Cerebellar cortex (tissue), 1 donor: ENCODE measurements at places on chromosomes 5 and 9.

DNA sequence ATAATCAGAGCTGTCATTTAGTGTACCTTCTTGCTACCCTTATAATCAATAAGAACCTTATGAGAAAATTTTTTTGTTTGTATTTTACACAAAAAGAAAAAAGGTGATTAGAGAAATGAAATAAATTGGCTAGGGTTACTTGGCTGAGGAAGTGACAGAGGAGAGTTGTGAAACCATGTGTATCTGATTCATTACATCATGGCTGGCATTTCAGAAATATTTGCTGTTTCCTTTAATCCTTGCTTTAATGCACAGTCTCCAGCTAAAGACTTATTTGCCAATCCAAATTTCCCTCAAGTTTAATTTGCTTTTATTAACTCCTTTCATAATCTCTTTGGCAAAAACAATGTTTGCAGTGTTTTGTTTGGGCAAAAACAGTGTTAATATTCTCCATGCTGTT, 543.1 kb downstream of the KIF4B start:
- no peak for DNase-seq

- DNase-seq, result no peak
Observed at GRCh38 chr5:168813184-168813968, 234.2 kb upstream of the PANK3 start.

DNA sequence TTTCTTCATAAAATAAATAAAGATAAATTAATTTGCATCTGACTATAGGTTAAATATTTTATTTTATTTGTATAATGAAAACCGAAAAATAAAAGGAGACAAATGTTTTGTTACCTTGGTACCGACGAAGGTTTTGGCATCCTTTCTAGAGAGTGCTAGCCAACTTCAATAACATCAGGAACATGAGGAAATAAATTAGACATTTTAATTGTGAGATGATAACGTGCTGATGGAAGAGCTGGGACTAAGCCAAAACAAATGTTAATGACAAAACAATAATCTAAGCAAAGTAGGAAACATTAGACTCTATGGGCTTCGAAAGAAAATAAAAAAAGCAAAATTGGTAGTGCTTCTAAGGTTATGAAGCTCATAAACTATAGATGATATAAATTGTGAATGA, 201.0 kb downstream of the IRX2 start:
- DNase-seq, result no peak

DNA sequence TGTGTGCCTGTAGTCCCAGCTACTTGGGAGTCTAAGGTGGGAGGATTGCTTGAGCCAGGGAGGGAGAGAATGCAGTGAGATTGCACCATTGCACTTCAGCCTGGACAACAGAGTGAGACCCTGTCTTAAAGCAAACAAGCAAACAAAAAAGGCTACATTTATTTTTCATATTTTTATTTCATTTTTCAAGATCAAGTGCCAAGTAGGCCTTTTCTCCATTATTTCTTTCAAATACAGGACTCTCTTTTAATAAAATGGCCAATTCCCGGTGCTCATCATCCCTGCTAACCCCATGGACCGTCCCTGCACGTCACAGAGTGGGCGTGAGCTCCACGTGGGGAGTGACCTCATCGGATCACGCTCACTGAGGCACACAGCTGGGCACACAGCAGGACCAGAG, 9.3 kb upstream of the GBGT1 start:
- no peak for DNase-seq

DNA sequence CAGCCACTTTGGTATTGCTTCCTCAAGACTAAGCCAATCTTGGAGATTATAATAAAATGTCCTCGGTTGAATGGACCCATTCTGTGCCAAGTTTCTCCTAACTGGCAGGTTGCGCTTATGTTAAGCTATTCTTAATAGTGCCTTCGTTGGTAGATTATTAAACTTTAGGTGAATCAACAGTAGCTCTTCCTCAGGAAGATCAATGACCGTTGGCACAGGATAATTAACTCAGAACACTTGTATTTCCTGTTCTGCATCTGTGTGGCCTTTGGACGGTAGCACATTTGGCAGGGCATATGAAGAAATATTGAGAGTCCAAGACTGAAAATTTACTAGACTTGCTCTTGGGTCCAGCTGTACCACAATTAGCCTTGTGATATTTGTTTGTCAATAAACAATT, 402.9 kb downstream of the MLLT3 start:
- DNase-seq, result no peak

DNA sequence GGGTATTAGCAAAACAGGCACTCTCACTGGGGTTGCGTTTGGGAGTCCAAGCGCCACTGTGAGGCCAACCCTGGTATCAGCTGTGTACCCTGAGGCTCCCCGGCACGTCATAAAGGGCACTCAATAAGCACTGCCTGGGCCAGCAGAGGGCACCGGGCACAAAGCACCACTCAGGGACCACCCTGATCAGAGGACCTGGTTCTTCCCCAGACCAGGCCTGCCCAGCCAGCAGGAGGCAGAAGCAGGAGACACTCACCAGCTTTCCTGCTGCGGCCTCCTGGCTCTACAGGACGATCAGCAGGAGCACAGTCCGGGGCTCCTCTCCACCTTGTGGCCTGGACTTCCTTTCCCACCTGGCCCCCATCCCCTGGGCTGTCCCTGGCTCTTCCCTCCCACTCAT, 12.6 kb downstream of the MGAT1 start:
- no peak for DNase-seq

GRCh38 chr5:26791433-26791832, 247.0 kb downstream of the CDH9 start:
- DNase-seq, result no peak

- DNase-seq, result no peak
Observed at GRCh38 chr9:13470836-13471235, 191.3 kb upstream of the MPDZ start.

DNA sequence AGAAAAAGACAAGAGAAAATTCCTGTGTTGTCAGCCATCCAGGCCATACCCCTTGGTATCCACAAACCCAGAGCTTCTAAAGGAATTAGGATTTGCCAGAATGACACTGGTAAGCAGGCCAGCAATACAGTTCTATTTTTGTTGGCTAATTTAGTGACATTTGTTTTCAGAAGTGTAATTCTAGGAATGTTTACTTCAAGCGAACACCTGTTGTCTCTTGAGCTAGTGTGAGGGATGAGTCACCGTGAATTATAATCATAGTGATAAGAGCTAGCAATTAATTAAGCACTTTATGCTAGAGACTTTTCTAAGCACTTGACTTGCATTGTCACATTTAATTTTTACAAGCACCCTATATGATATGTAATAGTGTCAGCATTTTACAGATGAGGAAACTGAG, 99.2 kb downstream of the PRKACG start:
- DNase-seq, result no peak

DNA sequence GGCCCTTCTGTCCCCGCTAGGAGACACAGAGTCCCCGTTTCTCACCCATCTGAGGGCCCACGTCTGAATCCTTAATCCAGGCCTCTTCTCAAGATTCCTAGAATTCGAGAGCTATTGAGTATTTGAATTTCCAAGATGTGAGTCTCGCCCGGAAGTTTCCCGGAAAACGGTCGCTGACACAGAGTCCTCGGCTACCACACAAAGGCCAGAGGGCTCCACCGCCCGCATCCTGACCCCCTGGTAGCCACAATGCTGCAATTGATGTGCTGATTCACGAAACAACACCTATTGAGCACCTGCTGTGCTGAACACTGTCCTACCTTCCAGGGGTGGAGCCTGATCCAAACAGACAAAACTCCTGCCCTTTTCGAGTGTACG, 670 bp upstream of the FBP1 start:
- no peak for DNase-seq

GRCh38 chr5:14112998-14113652, 30.0 kb upstream of the TRIO start:
- no peak for DNase-seq

DNA sequence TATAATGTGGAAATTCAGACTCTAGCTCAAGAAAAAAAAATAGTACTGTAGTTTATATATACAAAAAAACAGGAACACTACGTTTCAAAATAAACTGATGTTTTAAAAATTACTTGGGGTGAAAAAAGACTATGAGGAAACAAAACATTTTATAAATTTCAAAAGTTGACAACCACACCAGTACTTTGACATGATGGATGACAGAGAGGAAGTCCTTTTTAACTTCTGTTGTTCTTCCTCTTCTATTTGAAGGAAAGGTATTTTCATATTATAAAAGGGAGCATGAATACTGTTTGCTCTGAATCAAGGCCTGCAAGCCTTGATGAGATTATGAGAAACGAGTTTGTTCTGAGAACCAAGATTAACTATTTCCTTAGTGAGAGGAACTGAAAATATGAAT, 456.9 kb downstream of the TAF11L14 start:
- DNase-seq, result no peak

GRCh38 chr5:137365126-137365865, 133.8 kb downstream of the SPOCK1 start:
- DNase-seq, result no peak

DNA sequence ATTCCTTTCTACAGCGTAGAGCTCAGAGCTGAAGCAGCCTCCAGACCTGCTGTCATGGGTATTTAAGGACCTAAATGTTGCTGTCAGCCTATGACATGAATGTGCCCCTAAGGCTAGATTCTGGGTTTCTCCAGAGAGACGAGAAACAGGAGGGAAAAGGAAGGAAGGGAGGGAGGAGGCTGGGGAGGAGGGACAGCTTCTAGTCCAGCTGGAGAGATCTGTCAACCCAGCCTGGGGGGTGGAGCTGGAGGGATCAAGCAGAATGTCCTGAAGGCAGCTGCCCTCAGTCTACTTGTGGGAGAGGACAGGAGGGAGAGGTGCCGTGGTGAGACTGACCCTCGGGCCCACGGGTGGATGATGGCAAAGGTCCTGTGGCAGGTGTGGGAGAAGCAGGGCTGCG, 1.1 kb upstream of the DBH start:
- no peak for DNase-seq

DNA sequence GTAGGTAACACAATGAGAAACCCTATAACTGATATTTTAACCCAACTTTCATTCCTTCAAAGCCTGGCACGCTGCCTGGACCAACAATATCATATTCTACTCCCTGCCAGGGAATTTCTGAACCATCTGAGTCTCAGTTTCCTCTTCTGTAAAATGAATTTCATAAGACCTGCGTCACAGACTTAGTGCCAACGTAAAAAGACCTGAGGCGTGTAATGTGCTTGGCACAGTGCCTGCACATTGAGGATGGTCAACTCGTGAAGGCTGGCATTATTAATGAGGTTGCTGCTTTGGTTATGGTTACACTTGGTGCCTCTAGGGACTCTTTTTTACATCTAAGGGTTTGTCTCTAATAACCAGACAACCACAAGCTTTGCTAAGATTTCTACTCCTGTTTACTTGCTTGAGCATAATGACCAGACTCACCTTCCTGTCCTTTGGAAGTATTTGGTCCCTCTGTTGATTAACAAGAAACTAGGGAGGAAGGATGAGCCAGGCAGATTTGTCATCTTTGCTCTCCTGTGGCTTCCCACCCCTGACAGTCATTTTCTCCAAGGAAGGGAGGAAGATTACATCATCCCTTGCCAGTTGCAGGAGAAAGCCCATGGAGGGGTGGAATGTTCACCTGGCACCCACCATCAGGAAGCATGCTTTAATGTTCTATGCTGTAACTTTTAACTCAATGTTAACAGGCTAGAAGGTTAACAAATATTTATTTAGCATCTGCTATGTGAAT, 79.0 kb downstream of the PAPPA start:
- DNase-seq, result no peak

DNA sequence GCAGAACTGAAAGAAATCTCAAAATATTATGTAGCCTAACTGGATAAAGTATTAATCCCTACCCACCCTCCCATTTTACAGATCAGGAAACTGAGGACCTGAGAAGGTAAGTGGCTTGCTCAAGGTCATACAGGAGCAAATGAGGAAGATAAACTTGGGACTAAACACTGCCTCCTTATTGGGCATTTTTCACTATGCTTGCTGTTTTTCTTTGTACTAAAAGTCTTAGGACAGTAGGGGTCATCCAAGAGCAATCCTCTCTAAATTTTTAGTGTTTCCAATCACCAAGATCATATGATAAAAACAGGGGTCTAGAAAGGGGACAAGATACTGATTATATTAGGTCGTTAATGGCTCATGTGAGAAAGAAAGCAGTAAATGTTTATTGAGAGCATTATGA, 80.8 kb downstream of the RORB start:
- DNase-seq, result no peak

GRCh38 chr5:105836268-105836667, 1834.5 kb downstream of the EFNA5 start:
- DNase-seq, result no peak

DNA sequence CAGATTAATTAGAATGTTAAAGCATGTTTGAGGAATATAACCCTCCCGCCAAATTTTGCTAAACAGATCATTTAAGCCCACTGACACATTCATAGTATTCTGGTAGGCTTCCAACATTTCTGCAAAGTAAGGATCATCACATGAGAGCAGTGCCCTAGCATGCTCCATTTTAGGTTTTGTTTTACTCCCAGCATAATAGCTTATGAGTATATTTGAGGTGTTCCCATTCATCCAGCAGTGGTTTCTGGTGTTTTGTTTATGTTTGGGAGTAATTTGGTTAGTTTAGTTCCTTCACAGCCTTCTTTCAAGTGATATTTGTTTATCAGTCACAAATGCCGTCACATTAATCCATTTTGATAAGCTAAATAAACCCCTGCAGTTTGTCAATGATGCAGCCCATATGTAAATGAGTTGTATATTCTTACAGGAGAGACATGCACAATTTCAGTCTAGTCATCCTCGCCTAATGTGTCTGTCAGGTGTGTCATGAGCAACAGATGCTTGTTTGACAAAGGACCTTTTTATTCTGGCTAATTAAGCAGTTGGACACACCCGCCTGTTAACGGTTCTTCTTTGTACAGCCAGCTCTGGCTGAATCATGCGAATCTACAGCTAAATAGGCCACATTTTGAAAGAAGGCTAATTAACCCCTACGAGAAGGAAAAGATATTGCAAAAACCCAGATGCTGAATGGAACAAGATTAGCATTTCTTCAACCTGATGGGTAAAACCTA, 124.4 kb downstream of the RFX3 start:
- peak; percentile 69 for DNase-seq

GRCh38 chr9:120545701-120546550, 34.0 kb downstream of the CDK5RAP2 start:
- no peak for DNase-seq

GRCh38 chr9:86116425-86116824, 17.1 kb upstream of the GOLM1 start:
- DNase-seq, result no peak

DNA sequence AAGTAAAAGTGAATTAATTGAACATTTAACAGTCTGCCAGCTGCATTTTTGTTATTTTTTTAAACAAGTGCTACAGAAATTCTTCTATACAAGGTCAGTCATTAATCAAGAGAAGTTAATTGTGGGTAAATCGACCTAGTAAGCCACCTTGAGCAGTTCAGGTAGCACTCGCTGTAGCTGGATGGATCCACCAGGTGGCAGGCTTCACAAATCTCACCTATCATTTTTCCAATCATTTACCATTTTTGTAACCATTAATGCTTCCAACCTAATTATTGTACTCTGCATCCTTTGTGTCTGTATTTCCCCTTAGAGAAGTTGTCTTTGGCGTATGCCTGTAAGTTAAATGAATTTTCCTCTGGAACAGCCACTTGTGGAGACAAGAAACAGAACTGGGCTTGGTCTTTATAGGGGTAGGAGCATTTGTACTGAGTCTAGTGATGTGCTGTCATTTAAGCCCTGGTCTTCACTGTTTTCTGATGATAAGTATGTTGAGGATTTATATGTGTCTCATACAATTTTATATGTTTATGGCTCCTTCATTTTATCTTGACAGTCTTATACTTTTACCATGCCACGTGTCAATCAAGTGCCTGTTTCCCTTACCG, 39.5 kb downstream of the CD180 start:
- DNase-seq, result peak; percentile 57

GRCh38 chr9:23492126-23493002, 333.7 kb downstream of the ELAVL2 start:
- DNase-seq, result peak; percentile 72

- DNase-seq, result no peak
Observed at GRCh38 chr5:167881041-167881440, 410.4 kb upstream of the WWC1 start.
